ENCODE measurements at places on chromosomes 1 and 21.

DNA sequence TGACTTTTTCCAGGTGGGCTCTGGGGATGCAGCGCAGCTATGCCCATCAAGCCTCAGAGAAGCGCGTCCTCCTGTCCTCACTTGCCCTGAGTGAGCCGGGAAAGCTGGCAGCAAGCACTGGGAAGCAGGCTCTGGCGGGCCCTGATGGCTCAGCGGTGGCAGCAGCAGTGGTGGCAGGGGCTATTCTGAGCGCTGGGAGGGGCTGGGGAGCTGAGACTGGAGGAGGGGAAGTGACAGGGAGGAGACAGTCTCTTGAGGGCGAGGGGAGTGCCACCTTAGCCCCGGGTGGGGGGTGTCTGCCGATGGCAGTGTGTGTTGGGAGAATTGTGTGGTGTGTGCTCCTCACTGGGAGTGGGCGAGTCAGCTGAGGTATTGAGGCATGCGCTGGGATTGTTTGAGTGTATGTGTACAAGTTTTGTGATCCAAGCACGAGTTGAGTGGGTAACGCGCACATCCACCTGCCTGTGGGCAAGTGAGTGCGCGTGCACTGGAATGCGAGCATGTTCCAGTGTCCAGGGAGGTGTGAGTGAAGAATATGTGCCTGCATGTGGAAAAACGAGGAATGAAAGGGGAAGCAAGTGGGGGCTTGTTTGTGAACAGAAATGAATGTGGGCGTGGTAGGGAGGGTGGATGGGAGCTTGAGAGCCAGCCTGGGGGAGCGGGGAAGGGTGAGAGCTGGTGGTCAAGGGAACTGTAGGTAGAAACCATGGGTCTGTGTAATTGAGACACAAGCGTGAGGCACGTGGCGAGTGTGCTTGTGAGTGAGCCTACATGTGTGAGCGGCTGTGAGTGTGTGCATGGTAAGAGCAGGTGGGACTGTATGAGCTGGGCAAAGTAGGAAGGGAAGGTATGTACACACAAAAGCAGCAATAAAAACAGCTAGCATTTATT, 2.9 kb upstream of the FOXO6 start:
- DNase-seq: no peak

GRCh38 chr1:47872886-47873285, 124.3 kb downstream of the TRABD2B start:
- DNase-seq: no peak

GRCh38 chr1:166740668-166741276, 98.5 kb upstream of the POGK start:
- no peak for DNase-seq

GRCh38 chr1:154551474-154551873, 7.0 kb downstream of the UBE2Q1 start:
- DNase-seq: no peak

- DNase-seq: no peak
These were observed 215.3 kb upstream of the PTGFR start for GRCh38 chr1:78275456-78275855.

DNA sequence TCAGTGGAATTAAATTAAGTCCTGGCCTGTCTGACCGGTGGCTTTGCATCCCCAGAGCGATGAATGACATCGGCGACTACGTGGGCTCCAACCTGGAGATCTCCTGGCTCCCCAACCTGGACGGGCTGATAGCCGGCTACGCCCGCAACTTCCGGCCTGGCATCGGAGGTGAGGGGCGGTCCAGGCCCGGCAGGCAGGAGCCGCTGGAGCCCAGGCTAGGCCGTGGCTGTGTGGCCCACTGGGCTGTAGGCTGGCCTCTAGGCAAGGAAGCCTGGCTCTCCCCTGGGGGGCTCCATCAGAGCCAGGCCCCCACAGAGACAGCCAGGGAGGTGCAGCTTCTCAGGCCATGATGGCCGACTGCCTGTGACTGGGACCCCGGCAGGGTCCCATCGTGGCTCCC, 5.7 kb downstream of the GABRD start:
- no peak for DNase-seq

GRCh38 chr1:166090244-166090643, 76.6 kb downstream of the FAM78B start:
- DNase-seq: no peak

GRCh38 chr1:189866606-189867005, 611.1 kb downstream of the BRINP3 start:
- no peak for DNase-seq

DNA sequence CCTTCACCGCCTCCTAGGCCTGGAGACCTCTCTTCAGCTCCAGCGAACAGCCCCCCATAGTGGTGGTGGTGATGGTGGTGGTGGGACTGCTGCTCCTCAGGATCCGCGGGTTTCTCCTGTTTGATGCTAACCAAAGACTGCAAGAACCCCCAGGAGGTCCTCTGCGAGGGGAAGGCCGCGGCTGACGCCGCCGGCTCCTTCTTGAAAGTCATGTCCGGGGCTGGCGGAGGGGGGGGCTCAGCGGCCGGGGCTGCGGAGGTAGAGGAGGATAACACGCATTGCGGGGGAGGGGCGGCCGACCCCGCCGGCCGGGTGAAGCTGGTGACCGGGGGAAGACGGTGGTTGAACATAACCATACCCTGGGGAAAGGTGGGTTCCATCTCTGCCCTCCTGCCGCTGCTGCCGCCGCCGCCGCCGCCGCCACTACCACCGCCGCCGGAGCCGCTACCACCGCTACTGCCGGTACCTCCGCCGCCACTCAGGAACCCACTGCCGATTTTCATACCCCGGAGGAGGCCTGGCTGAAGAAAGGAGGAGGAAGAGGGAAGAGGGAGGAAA, 554 bp downstream of the ZNF281 start:
- DNase-seq: peak; percentile 24

GRCh38 chr1:76868916-76869315, 1.6 kb downstream of the ST6GALNAC5 start:
- no peak for DNase-seq

DNA sequence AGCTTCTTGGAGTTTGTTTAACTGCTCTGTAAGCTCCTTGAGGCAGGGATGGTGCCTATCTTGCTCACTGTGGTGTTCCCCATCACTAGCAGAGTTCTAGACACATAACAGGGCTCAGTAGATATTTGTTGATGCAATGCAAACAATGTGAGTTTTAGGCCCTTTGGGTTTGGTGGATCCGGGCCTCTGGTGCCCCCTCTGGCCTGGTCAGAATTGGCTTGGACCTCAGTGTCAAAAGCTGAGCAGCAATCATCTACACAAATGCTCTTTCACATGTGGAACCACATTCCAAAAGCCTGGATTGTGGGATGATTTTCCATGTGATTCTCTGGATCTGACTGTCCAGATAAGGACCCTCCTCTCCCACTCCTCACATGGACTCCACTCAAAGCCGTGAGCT, 53.4 kb upstream of the BCAR3 start:
- DNase-seq: no peak

GRCh38 chr1:30536530-30536929, 186.9 kb downstream of the MATN1 start:
- DNase-seq: no peak

DNA sequence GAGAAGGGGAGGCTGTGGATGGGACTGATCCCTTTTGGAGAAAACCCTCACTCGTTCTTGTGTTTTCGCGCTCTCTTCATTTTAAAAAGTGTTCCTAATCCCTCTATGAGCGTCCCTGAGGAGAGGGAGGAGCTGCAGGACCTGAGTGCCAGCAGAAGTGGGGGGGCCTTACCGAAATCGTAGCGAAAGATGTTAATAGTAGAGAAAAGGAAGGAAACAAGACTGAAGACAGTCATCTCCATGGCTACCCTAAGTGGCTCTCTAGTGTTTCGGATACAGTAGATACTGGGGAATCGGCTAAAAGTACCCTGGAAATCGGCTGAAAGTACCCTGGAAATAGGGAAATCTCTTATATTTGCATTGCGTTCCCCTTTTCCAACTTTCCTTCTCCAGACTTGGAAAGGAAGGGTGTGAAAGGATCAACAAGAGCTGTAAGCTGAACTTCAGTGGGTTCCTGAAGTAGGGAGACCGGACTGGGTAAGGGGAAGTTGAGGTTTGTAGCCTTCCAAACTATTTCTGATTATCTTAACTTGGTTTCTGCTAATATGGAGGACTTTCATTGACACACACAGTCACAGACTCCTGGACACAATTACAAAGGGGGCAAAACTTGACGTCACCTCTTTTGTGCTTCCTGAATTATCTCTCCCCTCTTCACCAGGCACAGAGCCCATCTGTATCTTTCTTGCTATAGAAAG, 486 bp upstream of the DSTYK start:
- DNase-seq: no peak

DNA sequence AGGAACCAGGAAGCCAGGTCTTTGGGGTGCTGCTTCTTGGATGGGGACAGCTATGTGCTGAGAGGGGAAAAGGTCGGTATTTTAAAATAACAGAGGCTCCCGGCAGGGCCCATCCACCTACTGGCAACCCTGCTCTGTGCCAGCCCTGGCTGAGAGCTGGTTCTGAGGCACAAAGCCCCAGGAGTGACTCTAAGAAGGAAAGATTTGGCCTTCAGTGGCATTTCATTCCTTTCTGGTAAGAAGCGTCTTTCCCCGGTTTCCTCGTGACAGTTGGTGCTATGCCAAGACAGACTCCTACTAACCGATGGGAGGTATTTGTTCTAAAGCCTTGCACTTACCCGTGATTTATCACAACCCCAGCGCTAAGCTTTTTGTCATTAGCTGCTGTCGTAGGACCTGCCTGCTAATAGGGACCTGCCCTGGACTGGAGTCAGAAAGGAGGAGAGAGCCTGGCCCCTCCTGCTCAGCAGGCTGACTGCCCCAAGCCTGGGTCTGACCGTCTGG, 123.1 kb upstream of the ADAR start:
- DNase-seq: peak; percentile 54

GRCh38 chr1:14535619-14536355, 62.7 kb upstream of the KAZN start:
- DNase-seq: no peak

DNA sequence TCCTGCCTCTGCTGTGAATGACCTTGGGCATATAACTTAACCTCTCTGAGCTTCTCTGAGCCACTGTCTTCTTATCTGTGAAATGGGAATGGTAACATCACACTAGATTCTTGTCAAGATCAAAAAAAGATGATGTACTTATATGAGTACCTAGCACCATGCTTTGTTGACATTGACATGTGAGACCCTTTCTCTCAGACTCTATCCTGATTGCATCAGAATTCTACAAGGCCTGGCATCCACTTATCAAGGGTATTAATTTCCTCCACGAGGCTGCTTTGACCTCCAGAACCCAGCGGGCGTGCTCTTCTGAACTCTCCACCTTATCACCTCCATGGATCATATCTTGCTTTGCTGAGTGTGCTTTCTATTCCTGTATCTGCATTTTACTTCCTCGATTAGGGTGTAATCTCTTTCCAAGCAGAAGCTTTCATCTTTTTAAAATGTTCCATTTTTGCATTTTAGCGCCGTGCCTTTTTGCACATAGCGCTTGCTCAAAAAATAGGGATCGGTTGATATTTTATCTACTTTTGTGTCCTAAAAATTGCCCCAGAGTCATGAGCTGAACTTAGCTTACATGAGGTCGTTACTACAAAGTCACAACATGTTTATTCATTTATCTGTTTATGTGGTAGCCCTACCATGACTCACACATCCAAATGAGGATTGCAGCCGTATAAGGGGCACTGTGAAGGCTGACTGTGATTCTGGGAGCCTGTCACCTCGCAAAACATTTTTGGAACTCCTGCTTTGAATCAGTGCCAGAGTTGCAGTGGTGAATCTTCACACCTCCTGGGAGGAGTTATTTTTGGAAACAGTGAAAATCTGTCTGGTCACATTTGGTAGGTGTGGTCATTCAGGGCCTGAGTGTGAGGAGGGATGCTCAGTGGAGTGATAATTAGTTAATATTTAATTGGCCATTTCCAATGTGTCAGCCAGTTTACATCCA, 63.2 kb downstream of the IER5 start:
- DNase-seq: no peak

DNA sequence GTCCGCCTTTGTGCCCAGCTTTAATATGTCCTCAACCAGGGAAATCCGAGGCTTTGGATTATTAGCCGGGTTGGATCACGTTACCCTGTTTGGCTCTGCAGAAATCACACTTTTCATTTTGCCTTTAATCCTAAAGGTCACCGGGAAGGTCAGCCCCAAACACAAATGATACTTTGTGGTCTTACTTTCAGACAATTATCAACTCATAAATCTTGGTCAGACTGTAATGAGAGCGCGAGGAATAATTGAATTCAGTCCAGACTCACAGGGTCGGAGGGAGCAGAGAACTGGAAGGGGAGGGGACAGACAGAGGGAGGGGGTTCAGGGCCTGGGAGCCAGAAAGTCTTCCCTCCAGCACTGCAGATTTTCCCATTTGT, 91.7 kb upstream of the NFIA start:
- no peak for DNase-seq

- DNase-seq: no peak
These were observed 43.7 kb downstream of the SEC16B start for GRCh38 chr1:177926201-177926600.

DNA sequence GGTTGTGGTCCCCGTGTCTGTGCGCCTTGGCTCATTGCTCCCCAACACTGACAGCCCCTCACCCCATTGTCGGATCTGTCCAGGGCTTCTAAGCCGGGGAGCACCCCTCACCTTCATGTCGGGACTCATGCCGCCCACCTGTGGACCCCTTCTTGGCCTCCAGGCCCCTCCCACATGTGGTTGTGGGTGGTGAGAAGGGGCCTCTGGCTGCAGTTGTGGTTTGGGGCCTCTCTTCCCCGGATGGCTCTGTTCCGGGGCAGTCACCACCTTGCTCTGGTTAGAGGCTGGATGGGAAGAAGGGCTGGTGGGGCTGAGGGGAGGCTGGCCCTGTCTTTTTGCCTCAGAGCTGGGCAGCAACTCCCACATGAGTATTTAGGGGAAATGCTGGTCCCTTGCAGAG, 158.6 kb upstream of the C1orf174 start:
- DNase-seq: no peak

DNA sequence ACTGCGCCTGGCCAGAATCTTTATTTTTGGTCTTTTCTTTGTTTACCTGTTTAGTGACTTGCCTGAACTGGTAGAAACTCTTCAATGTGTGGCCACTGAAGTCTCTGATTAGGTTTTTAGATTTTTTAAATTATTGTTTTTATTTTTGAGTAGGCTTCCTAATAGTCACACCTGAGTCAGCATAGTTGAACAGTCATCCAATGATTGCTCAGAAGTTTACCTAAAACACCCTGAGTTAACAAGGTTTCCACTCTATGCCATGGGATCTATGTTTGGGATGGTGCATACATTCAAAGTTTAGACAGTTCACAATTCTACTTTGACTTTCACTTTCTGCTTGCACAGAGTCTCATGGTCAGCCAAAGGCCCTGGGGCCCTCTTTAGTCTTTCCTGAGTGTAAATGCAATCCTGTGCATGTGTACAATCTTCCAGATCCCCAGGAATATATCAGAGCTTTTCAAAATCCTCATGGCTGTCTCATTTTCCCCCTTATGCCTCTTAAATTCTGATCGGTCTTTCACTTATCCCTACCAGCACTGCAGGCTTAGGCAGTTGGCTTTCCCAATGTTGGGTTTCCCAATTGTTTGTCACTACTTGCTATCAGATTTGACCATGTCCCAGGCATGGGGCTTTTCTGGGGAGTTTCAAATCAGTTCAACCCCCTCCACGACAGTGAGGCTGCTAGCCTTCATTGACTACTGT, 114.4 kb upstream of the RAB3GAP2 start:
- no peak for DNase-seq

Measured in brain microvascular endothelial cell (primary cell).